ENCODE measurements at places on chromosomes 3 and 15. TPM values are rescaled to one million over a fixed set of nuclear protein-coding genes. Genes with fewer than 3 reads are reported as not detected.

DNA sequence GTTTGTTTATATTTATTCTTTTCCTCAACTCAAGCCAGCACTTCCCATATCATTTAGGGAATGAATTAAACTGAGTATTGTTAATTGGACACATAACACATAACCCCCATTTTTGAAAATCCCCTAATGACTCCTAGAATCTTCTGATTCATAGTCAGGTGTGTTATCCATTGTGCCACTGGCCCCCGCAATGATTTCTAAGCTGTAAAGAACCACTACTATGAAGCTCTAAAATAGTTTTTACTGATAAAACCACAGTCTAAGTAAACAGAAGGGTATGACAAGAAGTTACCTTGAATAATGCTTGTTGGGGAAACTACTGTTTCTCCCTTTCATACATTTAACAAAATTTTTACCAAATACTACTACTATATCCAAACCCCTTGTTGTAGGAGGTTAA is 22.3 kb upstream of the SLC12A8 start:
- H3K27ac ChIP-seq: no peak overlapping the region
- no peak overlapping the region for H3K4me3 ChIP-seq
- H3K4me1 ChIP-seq: peaks cover 7% of the 10 kb centered on the region
- H3K27me3 ChIP-seq: no peaks in the 10 kb centered on the region
- DNase-seq: no peak

- no peak for DNase-seq
- H3K27me3 ChIP-seq: no peaks in the 10 kb centered on the region
- peaks cover 3% of the 10 kb centered on the region for H3K36me3 ChIP-seq
- no peak overlapping the region for H3K4me3 ChIP-seq
- H3K27ac ChIP-seq: no peak overlapping the region
Measured at GRCh38 chr3:11362600-11362999, 90.4 kb downstream of the ATG7 start.

DNA sequence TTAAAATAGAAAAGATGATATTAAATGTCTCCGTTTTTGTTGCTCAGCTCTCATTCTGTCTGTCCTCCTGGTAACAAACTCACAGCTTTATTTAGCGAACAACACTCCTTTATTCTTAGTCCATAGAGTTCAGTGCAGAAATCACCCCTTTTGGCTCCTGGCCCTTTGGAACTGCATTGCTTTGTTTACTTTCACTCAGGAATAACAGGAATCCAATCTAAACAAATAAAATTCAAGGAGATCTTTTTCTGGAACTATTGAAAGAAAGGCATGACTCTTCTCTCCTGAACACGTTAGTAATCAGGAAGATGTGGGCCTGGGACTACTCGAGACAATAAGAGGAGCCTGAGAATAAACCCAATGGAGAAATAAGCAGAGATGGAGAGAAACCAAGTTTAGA is 409.2 kb downstream of the DIPK2A start:
- no peak for DNase-seq
- H3K27ac ChIP-seq: no peak overlapping the region
- no peaks in the 10 kb centered on the region for H3K27me3 ChIP-seq
- H3K4me1 ChIP-seq: peaks cover 11% of the 10 kb centered on the region
- H3K4me3 ChIP-seq: no peak overlapping the region

GRCh38 chr3:18403061-18403460 is 22.1 kb downstream of the SATB1 start:
- H3K27ac ChIP-seq: no peak overlapping the region
- no peak overlapping the region for H3K4me3 ChIP-seq
- DNase-seq: no peak
- no peaks in the 10 kb centered on the region for H3K36me3 ChIP-seq
- no peaks in the 10 kb centered on the region for H3K4me1 ChIP-seq
- no peaks in the 10 kb centered on the region for H3K27me3 ChIP-seq

Gene HTR3E
- not detected for total RNA-seq

Gene SAXO2
- total RNA-seq: 1.4 TPM

Gene TMCO5A
- not detected for total RNA-seq

All from neural progenitor cell (in vitro differentiated cells).